Right hindlimb (tissue), 1 donor: ENCODE measurements at places on chromosomes 6 and 20.

GRCh38 chr6:107495196-107495643, 5.3 kb downstream of the SOBP start:
- DNase-seq = peak; percentile 86

GRCh38 chr6:167985911-167986595, 11.4 kb upstream of the KIF25 start:
- no peak for DNase-seq

DNA sequence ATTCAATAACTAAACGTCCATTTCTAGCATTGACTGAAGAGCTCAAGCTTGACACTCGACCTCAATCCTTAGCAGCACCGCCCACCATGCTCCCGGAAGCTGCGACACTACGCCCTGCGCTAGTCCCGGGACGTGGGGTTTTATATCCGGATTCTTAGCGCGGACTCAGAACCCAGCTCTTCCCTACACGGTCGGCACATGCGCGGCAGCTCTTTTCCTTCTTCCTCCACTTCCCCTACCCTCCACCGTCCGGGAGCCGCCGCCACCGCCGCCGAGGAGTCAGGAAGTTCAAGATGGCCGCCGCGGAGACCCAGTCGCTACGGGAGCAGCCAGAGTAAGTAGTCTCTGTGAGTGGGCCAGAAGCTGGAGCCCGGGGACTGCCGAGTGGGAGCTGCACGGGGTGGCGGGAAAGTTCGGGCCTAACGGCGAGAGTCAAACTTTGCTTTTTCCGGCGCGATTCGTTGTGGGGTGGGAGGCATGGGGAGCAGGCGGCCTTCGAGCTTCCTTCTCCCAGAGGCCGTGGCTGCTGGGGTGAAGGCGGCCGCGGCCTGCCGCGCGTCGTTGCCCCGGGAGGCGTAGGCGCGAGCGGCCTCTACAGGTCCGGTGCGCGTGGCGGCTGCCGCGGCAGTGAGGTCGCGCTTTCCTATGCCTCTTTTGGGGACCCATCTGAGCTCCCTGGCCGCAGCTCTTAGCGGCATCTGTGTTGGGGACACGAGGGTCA, 57.6 kb downstream of the FAM217A start:
- DNase-seq = peak; percentile 97

DNA sequence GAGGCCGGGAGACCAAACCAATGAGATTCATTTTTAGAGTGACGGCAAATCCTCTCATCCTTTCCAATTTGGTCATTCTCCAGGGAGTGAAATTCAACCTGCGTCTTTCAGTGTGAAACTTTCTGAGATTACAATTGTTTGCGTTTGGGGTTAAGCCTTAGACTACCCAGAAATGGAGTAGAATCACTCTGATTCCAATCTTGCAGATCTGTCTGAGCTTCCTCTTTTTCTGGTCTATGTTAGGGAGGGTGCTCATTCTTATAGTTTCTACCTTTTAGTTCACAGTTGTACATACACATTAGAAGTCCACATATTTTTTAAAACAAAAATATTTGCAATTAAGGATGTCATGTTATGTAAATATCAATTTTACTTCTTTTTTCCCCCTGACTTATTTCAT, 183.0 kb upstream of the PHACTR1 start:
- no peak for DNase-seq

DNA sequence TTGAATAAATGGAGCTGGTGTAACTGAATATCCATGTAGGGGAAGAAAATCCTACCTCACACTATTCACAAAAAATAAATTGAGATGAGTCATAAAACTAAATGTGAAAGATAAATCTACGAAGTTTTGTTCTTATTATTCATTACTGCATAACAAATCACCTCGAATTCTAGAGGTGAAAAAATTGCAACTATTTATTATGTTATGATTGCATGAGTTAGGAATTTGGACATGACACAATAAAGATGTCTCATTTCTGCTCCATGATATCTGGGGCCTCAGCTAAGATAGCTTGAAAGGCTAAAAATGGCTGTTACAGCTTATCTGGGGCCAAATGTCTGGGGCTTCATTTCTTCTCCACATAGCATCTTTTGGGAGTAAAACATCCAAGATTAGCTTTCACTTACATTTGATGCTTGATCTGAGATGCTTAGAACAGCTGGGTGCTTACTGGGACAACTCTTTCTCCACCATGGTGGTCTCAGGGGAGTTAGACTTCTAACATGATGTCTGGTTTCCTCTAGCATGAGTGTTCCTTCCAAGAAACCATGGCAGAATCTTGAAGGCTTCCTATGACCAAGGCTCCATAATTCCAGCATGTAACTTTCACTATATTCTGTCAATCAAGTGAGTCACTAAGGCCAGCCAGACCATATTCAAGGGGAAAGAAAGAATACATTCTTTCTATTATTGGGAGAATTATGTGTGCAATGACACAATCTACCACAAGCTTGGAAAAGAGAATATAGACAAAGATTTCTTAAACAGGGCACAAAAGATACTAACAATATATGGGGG, 30.1 kb downstream of the OR2B6 start:
- DNase-seq = no peak

DNA sequence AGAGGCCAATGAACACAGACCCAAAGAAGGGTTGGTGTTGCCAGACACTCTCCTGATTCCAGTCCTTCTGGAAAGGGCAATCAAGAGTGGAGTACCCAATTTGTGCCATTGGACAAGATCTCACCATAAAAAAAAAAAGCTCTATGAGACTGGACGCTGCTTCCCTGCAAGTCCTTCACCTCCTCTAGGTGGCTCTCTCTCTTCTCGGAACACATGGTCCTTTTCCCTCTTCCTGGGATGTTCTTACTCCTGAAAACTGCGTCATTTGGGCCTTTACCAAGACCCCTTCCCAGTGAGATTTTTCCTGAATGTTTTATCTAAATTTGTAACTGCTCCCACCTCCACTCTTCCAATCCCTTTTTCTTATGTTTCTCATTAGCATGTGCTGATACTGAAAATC, 280.8 kb downstream of the FOXA2 start:
- DNase-seq = no peak

DNA sequence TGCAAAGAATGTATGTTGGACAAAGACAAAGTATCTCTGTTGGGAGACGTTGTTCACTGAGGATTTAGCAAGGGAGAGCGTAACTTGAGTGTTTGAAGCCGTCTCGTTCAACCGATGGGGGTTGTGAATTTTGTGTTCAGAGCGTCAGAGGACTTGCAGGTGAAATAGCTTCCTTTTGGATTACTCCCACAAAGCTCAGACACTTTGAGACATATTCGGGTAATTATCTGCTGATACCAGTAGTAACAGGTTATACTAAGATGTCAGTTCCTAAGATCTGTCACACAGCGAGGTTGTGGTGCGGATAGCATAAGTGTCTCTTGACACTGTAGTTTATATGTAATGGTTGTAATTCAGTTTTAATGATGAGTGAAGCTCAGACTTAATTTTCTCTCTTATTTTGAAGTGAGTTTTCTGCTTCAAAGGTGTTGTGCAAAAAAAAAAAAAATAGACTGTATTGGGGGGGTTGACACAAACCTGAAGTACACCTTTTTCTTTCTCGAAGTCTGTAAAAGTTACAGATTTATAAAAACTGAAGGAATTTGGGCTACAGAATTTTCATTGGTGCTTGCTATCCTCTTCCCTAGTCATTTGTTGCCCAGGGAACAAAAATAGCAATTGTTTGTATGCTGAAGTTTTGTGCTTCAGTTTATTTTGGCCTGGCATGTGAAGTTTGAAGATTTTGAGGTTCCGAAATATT, 1.7 kb downstream of the ASXL1 start:
- no peak for DNase-seq

GRCh38 chr20:43800186-43800585, 73.4 kb upstream of the GTSF1L start:
- no peak for DNase-seq

- peak; percentile 22 for DNase-seq
Measured at GRCh38 chr6:51273228-51273961, 454.7 kb downstream of the TFAP2B start.

DNA sequence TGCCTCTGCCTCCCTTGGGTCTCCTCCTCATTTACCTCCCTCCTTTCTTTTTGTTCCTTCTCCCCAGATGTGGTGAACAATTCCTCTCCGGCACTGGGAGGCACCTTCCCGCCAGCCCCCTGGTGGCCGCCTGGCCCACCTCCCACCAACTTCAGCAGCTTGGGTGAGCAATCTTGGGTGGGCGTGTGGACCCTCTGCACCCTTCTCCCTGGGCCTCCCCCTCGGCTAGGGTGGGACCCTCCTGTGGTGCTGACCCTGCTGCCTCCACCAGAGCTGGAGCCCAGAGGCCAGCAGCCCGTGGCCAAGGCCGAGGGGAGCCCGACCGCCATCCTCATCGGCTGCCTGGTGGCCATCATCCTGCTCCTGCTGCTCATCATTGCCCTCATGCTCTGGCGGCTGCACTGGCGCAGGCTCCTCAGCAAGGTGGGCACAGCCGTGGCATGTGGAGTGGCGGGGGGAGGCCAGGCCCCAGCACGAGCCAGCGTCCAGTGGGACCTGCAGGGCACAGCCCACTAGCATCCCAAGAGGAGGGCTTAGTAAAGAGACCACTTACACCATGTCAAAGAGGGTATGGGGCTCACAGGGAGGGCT, 8.8 kb downstream of the DDR1 start:
- no peak for DNase-seq

DNA sequence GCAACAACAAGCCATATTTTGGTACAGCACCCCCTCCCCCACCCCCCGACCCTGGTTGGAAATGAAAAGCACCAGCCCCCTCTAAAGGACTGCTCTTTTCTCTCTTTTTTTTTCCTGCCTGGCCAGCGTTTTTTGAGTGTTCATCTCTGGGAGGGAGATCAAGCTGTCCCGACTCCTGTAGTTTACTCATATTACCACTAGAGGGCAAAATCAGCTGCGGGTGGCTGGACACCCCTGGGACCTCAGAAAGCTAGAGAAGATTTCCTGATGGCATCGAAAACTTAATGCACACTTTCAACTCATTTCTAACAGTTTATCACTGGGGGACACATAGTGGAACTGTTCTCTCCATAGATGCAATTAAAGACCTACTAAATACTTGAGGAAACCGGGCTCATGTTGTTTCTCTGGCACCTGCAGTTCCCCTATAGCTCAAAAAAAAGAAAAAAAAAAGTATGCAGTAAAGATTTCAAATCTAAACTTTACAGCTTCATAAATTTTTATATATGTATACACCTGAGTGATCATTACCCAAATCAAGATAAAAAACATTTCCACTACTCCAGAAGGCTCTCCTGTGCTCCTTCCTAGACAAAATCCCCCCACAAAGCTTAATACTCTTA, 24.4 kb downstream of the CNBD2 start:
- peak; percentile 60 for DNase-seq
